Activated CD8-positive, alpha-beta memory T cell treated with anti-CD3 and anti-CD28 coated beads for 1 hour (primary cell): ENCODE measurements at places on chromosomes 1 and 21.

GRCh38 chr1:109801791-109802135 lies 38.0 kb upstream of the EPS8L3 start:
- no peak for DNase-seq

DNA sequence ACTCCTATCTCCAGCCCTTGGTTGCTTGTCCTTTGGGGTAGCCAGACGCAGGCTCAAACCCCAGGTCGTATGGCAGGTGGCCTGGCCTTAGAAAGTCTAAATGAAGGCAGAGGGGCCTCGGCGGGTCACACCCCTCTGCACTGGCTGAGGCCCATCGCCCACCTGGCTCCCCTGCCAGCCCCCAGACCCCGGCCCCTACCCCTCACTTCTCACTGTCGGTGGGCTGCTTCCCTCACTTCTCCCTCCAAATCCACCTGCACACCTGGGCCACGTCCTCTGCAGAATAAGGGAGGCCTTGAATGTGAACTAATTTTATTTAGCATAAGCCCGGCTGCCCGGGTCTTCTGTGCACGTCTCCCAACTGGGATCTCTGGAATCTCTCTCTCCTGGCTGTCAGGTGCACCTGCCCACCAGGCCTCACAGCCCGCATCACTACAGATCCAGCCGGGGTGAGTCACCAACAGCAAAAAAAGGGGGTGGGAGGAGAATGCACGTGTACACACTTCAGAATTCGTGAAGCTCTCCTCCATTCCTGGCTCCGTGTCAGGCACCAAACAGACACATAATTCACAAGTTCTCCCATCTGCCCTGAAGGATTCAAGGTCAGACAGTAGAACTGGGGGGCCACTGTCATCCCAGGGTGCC lies 107.5 kb upstream of the SIM2 start:
- no peak for DNase-seq

DNA sequence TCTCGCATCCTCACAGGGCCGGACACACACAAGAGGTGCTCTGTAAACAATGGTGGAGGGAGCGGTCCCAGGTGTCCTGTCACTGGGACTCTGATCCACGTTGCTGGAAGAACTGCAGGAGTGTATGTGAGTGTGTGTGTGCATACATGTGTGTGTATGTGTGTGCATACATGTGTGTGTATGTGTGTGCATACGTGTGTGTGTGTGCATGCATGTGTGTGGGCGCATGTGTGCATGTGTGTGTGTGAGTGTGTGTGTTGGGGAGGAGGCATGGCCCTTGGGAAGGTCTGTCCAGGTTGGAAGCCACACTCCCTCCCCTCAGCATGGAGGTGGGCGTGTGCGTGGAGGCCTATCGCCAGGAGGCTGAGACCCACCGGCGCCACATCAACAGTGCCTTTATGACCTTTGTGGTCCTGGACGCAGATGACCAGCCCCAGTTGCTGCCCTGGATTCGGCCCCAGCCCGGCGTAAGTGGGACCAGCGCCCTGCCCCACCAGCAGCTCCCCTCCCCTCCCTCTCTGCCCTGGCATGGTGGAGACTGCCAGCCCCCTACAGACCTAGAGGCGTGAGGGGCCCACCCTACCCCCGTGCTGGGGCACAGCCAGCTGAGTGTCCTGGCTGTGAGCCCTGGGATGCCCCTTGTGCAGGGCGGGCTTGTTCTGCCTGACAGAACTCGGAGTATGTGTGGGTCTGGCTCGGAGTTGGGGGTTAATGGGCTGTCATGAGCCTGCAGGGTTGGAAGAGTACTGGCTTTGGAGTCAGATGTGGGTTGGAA lies 22.2 kb downstream of the FAM151A start:
- no peak for DNase-seq

- no peak for DNase-seq
These were observed 124.7 kb downstream of the TNFSF18 start for GRCh38 chr1:172926070-172926469.
